ENCODE measurements at places on chromosomes 6 and 20. TPM values are rescaled to one million over a fixed set of nuclear protein-coding genes. Genes with fewer than 3 reads are reported as not detected.

The COL19A1 gene
- total RNA-seq = 4.8 TPM

GRCh38 chr20:13231031-13231752, 10.1 kb downstream of the ISM1 start:
- peak; percentile 47 for DNase-seq

DNA sequence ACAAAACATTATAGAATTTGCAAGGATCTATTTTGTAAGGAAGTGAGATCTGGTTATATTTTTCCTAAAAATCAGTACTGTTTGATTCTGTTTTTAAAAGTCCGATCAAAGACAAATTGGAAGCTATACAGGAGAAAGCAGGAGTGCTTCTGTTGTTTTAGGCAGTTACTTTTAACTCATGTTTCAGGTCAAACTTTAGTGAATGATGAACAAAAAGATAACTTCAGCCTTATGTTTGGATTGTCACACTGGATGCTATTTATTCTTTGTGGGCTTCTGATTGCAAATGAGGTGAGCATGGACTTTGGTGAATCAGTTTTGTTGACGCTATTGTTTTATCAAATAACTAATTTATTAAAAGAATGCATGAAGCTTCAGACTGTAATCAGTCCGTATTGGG, 228.7 kb upstream of the SLC35B3 start:
- no peak for DNase-seq

- DNase-seq = no peak
These were observed 124.3 kb downstream of the GRM1 start for GRCh38 chr6:146153040-146153758.

DNA sequence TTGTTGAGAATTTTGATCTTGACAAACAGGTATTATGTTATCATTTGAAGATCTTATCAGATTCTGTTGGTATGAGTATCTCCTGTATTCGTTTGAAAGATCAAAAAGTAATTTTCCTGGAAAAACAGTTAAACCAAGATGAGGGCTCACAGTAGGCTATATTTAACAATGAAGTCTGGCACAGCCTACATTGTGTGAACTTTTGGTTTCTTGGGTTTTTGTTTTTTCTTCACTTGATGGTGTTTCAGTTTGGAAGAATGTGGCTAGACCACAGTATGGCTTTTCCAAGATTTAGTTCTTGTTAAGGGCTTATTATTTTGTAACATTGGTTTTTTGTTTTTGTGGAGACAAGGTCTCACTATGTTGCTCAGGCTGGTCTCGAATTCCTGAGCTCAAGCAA, 306.4 kb downstream of the CDKAL1 start:
- no peak for DNase-seq

The HLA-DMB gene
- total RNA-seq = 5.6 TPM

DNA sequence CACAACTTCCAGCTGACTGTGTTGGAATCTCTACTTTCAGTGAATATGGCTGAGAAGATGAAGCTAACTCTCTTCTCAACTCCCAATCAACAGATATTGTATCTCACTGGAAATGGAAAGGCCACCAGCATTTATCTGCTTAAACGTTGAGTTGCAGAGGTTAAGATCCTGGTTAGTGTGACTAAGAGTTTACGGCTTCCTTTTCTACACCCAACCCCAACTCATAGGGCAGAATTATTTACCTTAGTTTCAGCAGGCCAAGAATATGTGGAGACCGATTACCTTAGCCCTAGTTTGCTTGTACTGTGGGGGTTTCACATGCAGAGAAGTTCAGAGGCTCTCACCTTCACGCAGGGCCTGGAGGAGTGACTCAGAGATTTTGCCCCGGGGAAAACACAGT, 1026.6 kb downstream of the EYS start:
- DNase-seq = no peak

The METTL24 gene
- total RNA-seq = 1.4 TPM

DNA sequence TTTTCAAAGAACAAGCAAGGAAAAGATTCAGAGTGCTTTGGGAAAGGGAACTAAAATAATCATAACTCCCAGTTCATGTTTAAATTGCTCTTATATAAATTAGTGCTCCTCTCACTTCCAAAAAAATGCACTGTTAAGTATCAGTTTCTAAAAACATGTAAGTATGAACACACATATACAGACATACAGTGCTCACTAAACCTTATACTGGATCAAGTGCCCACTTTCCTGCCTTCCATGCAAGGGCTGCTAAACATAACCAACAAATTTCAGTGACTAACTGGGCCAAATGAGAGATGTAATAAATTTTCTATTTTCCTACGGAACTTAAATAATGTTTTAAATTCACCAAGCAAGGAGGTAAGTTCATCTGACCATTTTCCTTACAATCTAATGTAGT, 6.4 kb downstream of the TFAP2A start:
- DNase-seq = no peak

GRCh38 chr6:158605266-158605878, 39.2 kb downstream of the DYNLT1 start:
- DNase-seq = peak; percentile 73

All from muscle of leg (tissue), 16 donors.